ENCODE measurements at places on chromosomes 3 and 15.

GRCh38 chr3:181344331-181344730, 354.8 kb upstream of the DNAJC19 start:
- DNase-seq, result no peak

DNA sequence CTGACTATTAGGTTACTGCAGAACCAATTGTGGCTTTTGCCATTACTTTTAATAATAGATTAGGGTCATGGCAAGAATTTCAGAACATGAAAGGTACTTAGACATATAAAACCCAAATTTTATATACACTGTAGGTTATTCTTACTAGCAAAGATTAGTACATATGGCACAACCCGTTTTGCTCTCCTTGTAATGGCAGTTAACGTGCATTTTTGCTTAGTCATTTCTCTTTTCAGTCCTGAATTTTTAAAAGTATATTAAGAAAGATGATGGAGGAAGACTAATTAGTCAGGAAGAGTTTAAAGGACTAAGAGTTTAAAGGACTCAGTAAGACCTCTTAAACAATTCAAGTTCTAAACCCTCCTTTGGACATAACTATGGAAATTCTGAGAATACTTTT, 114.0 kb downstream of the PEAK1 start:
- DNase-seq, result no peak

GRCh38 chr3:127680146-127680661, 7.5 kb downstream of the ABTB1 start:
- DNase-seq, result no peak

GRCh38 chr3:43153216-43154083, 47.6 kb upstream of the POMGNT2 start:
- DNase-seq, result peak; percentile 2

- DNase-seq, result no peak
Observed at GRCh38 chr3:79406175-79406574, 361.6 kb downstream of the ROBO1 start.

GRCh38 chr3:160720123-160720746, 35.8 kb upstream of the PPM1L start:
- DNase-seq, result no peak

DNA sequence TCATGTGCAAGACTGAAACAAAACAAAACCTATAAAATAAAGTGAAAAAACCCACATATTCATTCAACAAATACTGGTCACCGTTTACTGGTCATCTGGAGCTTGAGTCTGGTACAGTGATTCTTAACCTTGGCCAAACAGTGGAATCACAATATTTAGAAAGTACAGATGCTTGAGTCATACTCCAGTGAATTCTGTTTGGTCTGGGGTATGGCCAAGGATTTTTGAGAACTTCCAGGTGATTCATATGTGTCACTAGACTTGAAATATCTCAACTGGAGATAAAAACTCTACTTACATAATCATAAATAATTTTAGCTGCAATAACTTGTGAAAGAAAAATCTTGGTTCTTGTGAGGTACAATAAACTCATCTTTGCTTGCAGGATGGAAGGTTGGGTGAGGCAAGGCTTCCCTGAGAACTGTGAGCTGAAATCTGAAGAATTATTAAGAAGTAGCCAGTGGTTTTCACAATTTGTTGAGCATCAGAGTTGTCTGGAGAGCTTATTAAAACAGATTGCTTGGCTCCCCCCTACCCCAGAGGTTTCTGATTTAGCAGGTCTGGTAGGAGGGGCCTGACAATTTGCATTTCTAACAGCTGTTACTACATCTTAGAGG, 9.6 kb downstream of the NEK11 start:
- DNase-seq, result no peak

DNA sequence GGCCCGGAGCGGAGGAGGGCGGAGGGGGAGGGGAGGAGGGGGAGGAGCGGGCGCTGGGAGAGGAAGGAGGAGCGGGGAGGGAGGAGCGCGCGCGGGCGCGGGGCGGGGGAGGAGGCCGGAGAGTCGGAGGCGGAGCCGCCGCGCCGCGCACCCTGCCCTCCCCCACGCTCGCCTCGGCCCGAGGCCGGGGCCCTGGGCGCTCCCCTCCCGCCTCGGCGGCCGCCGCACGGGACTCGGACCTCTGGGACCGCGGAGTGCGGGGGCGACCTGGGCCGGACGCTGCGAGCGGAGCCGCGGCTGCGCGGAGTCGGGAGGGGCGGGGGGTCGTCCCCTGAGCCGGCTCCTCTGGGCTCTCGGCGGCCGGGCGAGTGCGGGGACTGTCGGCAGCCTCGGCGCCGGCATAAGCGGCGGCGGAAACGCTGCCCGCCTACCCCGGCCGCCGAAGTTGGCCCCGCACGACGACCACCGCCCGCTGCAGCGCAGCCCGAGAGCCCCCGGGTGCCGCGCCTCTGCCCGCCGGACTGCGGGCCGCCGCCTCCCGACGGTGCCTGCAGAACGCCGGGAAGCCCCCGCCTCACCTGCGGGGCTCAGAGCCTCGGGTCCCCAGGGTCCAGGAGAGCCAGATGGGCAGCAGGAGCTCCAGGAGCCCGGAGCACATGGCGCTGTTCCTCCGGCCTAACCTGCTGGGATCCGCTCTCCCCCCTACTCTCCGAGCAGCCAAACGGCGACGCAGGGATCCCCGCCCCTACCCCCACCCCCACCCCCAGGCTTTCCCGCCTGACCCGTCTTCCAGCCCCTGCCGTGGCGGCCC, 406 bp upstream of the GABRB3 start:
- DNase-seq, result peak; percentile 75

GRCh38 chr3:72982609-72983366, 13.8 kb upstream of the PPP4R2 start:
- no peak for DNase-seq
